ENCODE measurements at places on chromosomes 11 and 22.

DNA sequence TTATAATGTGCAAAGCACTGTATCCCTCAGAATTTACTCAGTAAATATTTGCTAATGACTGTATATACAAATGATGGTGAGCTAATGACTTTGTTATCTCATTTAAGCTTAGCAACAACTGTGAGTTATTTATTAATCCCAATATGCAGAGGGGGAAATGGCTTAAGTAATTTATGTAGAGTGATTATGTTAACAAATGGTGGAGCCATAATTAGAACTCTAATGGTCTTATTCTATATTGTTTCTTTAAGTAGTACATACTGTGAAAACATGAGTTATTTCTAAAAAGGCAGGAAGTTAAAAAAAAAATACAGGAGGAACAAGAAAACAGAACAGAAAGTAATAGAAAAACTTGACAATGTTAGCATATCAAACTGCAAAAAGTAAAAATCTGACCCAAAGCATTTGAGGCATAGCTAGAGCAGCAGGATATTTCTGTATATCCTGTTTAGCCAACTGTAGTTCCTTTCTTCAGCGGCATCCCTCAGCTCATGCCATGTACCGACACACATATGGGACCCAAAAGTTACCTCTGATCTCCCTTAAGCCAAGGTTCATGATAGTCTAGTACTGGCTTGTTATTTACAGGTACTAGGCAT, 94.2 kb downstream of the FCHSD2 start:
- no peaks in the 10 kb centered on the region for H3K36me3 ChIP-seq
- H3K27me3 ChIP-seq, result no peaks in the 10 kb centered on the region
- H3K27ac ChIP-seq, result no peak overlapping the region
- no peak for DNase-seq

- peaks cover 50% of the 10 kb centered on the region for H3K4me1 ChIP-seq
- no peaks in the 10 kb centered on the region for H3K36me3 ChIP-seq
- H3K4me3 ChIP-seq, result no peak overlapping the region
- no peak for DNase-seq
Measured at GRCh38 chr11:72746821-72747220, 5.4 kb downstream of the ARAP1 start.

- H3K36me3 ChIP-seq, result peaks cover 60% of the 10 kb centered on the region
- DNase-seq, result peak; percentile 73
- H3K27me3 ChIP-seq, result no peaks in the 10 kb centered on the region
- peak overlapping the region; percentile 64 for H3K4me3 ChIP-seq
Measured at GRCh38 chr11:35166369-35167360, 27.7 kb downstream of the CD44 start.

GRCh38 chr11:2933375-2934020, 4.3 kb upstream of the PHLDA2 start:
- peaks cover 7% of the 10 kb centered on the region for H3K27me3 ChIP-seq
- peak overlapping the region; percentile 31 for H3K27ac ChIP-seq
- peaks cover 18% of the 10 kb centered on the region for H3K4me1 ChIP-seq
- DNase-seq, result peak; percentile 79

- H3K4me1 ChIP-seq, result no peaks in the 10 kb centered on the region
- H3K36me3 ChIP-seq, result no peaks in the 10 kb centered on the region
- H3K4me3 ChIP-seq, result no peak overlapping the region
- H3K27me3 ChIP-seq, result no peaks in the 10 kb centered on the region
Measured at GRCh38 chr11:118102721-118103261, 16.0 kb upstream of the SMIM35 start.

GRCh38 chr22:24952837-24953383, 394 bp downstream of the KIAA1671 start:
- no peak overlapping the region for H3K27ac ChIP-seq
- H3K27me3 ChIP-seq, result peaks cover 41% of the 10 kb centered on the region
- no peaks in the 10 kb centered on the region for H3K36me3 ChIP-seq
- peak; percentile 11 for DNase-seq
- H3K4me3 ChIP-seq, result peak overlapping the region; percentile 27

- no peaks in the 10 kb centered on the region for H3K4me1 ChIP-seq
- H3K4me3 ChIP-seq, result no peak overlapping the region
- H3K36me3 ChIP-seq, result no peaks in the 10 kb centered on the region
- H3K27ac ChIP-seq, result no peak overlapping the region
Measured at GRCh38 chr11:17513853-17514252, 30.4 kb downstream of the USH1C start.

DNA sequence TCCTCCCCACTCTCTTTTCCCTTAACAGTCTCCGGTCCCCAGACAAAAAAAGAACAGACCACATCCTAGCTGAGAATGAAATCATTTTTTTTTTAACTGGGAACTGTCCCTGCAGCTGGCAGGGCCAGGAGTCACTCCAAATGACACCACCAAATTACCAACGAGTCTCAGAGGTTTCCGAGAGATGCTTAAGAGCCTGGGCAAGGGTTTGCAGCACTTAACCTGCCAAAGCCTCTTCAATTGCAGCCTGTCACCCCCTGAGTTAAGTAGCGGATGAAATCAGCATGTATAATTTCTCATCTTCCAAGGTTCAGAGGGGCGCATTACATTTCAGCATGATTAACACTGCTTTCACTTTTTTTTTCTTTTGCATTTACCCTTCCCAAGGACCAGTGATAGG, 71.8 kb downstream of the TENM4 start:
- no peaks in the 10 kb centered on the region for H3K4me1 ChIP-seq
- no peak overlapping the region for H3K4me3 ChIP-seq
- no peaks in the 10 kb centered on the region for H3K36me3 ChIP-seq
- H3K27ac ChIP-seq, result no peak overlapping the region
- peaks cover 10% of the 10 kb centered on the region for H3K27me3 ChIP-seq

GRCh38 chr11:125192183-125192582, 27.6 kb downstream of the PKNOX2 start:
- H3K4me3 ChIP-seq, result no peak overlapping the region
- no peak for DNase-seq
- peaks cover 45% of the 10 kb centered on the region for H3K27me3 ChIP-seq
- no peak overlapping the region for H3K27ac ChIP-seq
- H3K36me3 ChIP-seq, result no peaks in the 10 kb centered on the region
- no peaks in the 10 kb centered on the region for H3K4me1 ChIP-seq

DNA sequence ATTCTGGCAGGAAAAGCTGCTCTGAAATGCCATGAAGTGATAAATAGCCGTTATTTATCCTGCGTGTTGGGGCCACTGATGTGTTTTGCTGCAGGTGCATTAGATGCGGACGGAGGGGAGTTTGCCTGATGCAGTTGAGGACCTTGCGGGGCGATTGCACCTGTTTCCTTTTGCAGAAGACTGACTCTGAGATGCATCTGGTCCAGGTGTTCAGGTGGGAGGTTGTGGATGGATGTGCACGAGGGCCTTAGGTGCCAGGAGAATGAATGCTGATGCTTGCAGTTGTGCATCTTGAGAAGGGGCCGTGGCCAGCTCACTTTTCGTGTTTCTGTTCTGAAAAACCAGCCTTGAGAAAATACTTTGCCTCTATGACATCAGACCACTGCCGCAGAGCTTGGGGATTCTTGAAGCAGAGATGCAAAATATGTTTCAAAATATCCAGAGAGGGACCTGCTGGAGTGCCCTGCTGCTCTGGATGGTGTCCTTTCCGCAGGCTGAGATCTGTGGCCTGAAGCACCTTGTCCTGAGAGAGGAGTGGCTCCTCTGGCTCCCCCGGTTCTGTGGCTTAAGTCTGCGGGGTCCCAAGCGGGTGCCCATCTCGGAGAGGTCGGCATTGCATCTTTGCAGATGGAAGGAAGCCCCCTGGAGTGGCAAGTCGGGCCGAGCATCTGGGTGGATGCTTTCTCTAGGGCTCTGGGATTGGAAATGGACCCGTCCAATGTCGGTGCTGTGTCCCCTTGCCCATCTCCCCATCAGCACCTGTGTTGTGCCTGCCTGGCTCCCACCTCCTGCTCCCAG, 1031.1 kb downstream of the TBC1D22A start:
- no peaks in the 10 kb centered on the region for H3K4me1 ChIP-seq
- no peak overlapping the region for H3K4me3 ChIP-seq
- DNase-seq, result no peak
- H3K27me3 ChIP-seq, result no peaks in the 10 kb centered on the region

GRCh38 chr11:8032576-8033304, 45.6 kb downstream of the EIF3F start:
- peaks cover 2% of the 10 kb centered on the region for H3K4me1 ChIP-seq
- H3K27me3 ChIP-seq, result peaks cover 20% of the 10 kb centered on the region
- no peak for DNase-seq
- no peaks in the 10 kb centered on the region for H3K36me3 ChIP-seq

- DNase-seq, result no peak
- no peaks in the 10 kb centered on the region for H3K27me3 ChIP-seq
- no peak overlapping the region for H3K27ac ChIP-seq
- H3K4me1 ChIP-seq, result no peaks in the 10 kb centered on the region
Measured at GRCh38 chr11:72962084-72962483, 147.9 kb downstream of the ATG16L2 start.

GRCh38 chr11:121298774-121299173, 6.2 kb downstream of the SC5D start:
- H3K27ac ChIP-seq, result peak overlapping the region; percentile 26
- peaks cover 13% of the 10 kb centered on the region for H3K36me3 ChIP-seq
- peaks cover 41% of the 10 kb centered on the region for H3K4me1 ChIP-seq
- H3K27me3 ChIP-seq, result no peaks in the 10 kb centered on the region
- no peak overlapping the region for H3K4me3 ChIP-seq
- DNase-seq, result no peak

- H3K4me3 ChIP-seq, result no peak overlapping the region
- no peaks in the 10 kb centered on the region for H3K27me3 ChIP-seq
- H3K4me1 ChIP-seq, result peaks cover 14% of the 10 kb centered on the region
- DNase-seq, result no peak
Measured at GRCh38 chr22:38171927-38172831, 9.5 kb downstream of the PLA2G6 start.

- no peaks in the 10 kb centered on the region for H3K36me3 ChIP-seq
- no peak overlapping the region for H3K27ac ChIP-seq
- no peaks in the 10 kb centered on the region for H3K27me3 ChIP-seq
- DNase-seq, result no peak
- H3K4me1 ChIP-seq, result no peaks in the 10 kb centered on the region
Measured at GRCh38 chr11:62411524-62411923, 7.3 kb upstream of the SCGB1A1 start.

DNA sequence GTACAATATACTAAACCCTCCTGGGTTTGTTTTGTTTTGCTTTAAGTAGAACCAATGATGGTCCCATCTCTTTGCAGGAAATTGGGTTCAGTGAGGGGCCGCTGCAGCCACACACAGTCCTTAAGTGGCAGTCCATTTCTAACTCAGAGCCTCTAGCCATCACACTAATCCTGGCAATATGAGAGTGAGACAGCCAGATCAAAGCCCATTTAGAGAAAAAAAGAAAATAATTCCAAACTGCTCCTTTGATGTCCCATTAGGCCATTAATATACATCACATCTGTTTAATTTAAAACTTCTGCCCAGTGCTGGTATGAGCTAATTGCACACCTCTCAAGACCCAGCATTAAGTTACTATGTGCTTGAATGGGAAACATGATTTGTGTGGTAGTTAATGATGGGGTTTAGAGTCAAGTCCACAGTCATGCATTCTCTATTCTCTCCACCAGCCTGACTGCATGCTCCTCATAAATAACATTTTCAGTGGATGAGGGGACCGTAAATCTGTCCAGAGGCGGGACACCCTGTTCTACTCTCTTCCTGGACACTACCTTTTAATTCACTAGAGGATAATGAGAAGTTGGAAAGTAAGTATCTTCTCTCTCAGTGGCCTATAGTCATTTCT, 53.8 kb upstream of the BIRC3 start:
- H3K36me3 ChIP-seq, result no peaks in the 10 kb centered on the region
- peaks cover 10% of the 10 kb centered on the region for H3K4me1 ChIP-seq
- H3K4me3 ChIP-seq, result no peak overlapping the region
- no peak for DNase-seq

GRCh38 chr11:110912437-110912836, 200.2 kb upstream of the ARHGAP20 start:
- H3K4me3 ChIP-seq, result no peak overlapping the region
- H3K36me3 ChIP-seq, result no peaks in the 10 kb centered on the region
- DNase-seq, result no peak
- peaks cover 21% of the 10 kb centered on the region for H3K4me1 ChIP-seq

GRCh38 chr11:106101370-106101769, 23.9 kb downstream of the AASDHPPT start:
- peaks cover 16% of the 10 kb centered on the region for H3K36me3 ChIP-seq
- H3K4me3 ChIP-seq, result no peak overlapping the region
- DNase-seq, result no peak
- H3K27ac ChIP-seq, result no peak overlapping the region

GRCh38 chr11:86547727-86548126, 124.7 kb downstream of the ME3 start:
- no peaks in the 10 kb centered on the region for H3K4me1 ChIP-seq
- no peak overlapping the region for H3K27ac ChIP-seq
- H3K4me3 ChIP-seq, result no peak overlapping the region
- H3K27me3 ChIP-seq, result no peaks in the 10 kb centered on the region
- DNase-seq, result no peak
- peaks cover 2% of the 10 kb centered on the region for H3K36me3 ChIP-seq

DNA sequence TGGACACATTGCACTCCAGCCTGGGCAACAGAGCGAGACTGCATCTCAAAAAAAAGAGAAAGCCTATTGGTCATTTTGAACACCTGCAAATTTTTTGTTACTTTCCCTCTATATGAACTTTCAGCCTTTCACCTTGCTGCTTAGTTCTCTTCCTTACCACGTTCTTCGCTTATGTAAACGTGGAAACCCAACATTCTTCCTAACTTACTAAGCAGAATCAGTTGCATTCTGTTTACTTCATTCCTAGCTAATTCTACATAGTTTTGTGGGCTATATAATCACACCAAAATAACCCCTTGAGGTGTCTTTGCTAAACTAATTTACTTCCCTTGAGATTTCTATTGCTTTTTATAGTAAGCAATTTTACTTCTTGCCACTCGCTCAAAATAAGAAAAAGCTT, 23.2 kb downstream of the MS4A4A start:
- no peak for DNase-seq
- H3K4me1 ChIP-seq, result peaks cover 24% of the 10 kb centered on the region
- H3K27ac ChIP-seq, result no peak overlapping the region
- H3K27me3 ChIP-seq, result peaks cover 21% of the 10 kb centered on the region
- no peaks in the 10 kb centered on the region for H3K36me3 ChIP-seq

GRCh38 chr22:32991353-32992101, 66.7 kb downstream of the SYN3 start:
- no peak for DNase-seq
- no peaks in the 10 kb centered on the region for H3K27me3 ChIP-seq
- no peaks in the 10 kb centered on the region for H3K4me1 ChIP-seq
- H3K36me3 ChIP-seq, result no peaks in the 10 kb centered on the region

Data from activated CD4-positive, alpha-beta T cell treated with anti-CD3 and anti-CD28 coated beads for 36 hours (primary cell).